ENCODE measurements at places on chromosomes 3 and 15. TPM values are rescaled to one million over a fixed set of nuclear protein-coding genes. Genes with fewer than 3 reads are reported as not detected.

DISP2 gene
- under 0.01 TPM for total RNA-seq

B3GALNT1 gene
- total RNA-seq = 10.2 TPM

HHLA2 gene
- total RNA-seq = not detected

SERINC4 gene
- total RNA-seq = 0.19 TPM

GOLGA6A gene
- total RNA-seq = not detected

FBXW12 gene
- not detected for total RNA-seq

TNIK gene
- 0.78 TPM for total RNA-seq

CKMT1B gene
- total RNA-seq = 86.0 TPM

Data from airway epithelial cell (primary cell).